ENCODE measurements at places on chromosomes 2 and 18. TPM values are rescaled to one million over a fixed set of nuclear protein-coding genes. Genes with fewer than 3 reads are reported as not detected.

CCDC102B gene
- total RNA-seq = 10.2 TPM

ANKRD53 gene
- 0.94 TPM for total RNA-seq

GRCh38 chr18:31595121-31595771 is 3.6 kb downstream of the TTR start:
- no peak overlapping the region for H3K4me3 ChIP-seq
- H3K36me3 ChIP-seq = no peaks in the 10 kb centered on the region
- no peaks in the 10 kb centered on the region for H3K27me3 ChIP-seq
- H3K27ac ChIP-seq = no peak overlapping the region
- DNase-seq = peak; percentile 46
- H3K4me1 ChIP-seq = no peaks in the 10 kb centered on the region

DNA sequence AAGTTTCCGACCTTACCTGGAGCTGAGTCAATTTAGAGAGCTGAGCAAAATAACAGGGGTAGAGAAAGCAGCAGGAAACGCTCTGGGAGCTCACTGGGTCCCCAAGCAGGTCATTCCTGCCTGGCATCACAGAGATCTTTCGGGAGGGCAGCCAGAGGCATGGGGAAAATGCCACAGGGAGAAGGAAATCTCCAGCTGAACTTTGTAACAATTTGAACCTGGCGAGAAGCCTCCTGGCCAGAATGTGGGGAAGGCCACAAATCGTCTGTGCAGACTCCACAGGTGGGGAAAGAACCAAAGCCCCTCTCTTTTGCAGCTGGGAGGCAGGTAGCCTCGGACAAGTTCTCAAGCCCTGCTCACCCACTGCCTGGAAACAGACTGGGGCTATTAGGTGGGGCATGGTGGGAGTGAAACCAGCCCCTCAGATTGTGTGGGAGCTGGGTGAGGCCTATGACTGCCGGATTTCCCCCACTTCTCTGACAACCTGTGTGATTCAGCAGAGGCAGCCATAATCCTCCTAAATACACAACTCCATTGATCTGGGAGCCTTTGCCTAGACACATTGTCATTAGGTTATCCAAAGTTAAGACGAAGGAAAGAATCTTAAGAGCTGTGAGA is 53.9 kb downstream of the INO80D start:
- no peak overlapping the region for H3K4me3 ChIP-seq
- H3K36me3 ChIP-seq = no peaks in the 10 kb centered on the region
- no peak overlapping the region for H3K27ac ChIP-seq
- H3K4me1 ChIP-seq = peaks cover 12% of the 10 kb centered on the region
- DNase-seq = no peak

GRCh38 chr18:27008575-27008974 is 143.1 kb upstream of the AQP4 start:
- H3K4me1 ChIP-seq = no peaks in the 10 kb centered on the region
- H3K27ac ChIP-seq = no peak overlapping the region
- no peak for DNase-seq
- H3K4me3 ChIP-seq = no peak overlapping the region
- no peaks in the 10 kb centered on the region for H3K36me3 ChIP-seq

- H3K27me3 ChIP-seq = no peaks in the 10 kb centered on the region
- DNase-seq = peak; percentile 15
- H3K27ac ChIP-seq = no peak overlapping the region
- H3K4me1 ChIP-seq = no peaks in the 10 kb centered on the region
- no peaks in the 10 kb centered on the region for H3K36me3 ChIP-seq
- no peak overlapping the region for H3K4me3 ChIP-seq
These were observed 186.6 kb downstream of the PID1 start for GRCh38 chr2:229084447-229084846.

- peaks cover 17% of the 10 kb centered on the region for H3K4me1 ChIP-seq
- H3K4me3 ChIP-seq = no peak overlapping the region
- peak overlapping the region; percentile 59 for H3K27ac ChIP-seq
- no peaks in the 10 kb centered on the region for H3K36me3 ChIP-seq
These were observed 359.9 kb upstream of the SLC14A2 start for GRCh38 chr18:45255197-45255890.

DNA sequence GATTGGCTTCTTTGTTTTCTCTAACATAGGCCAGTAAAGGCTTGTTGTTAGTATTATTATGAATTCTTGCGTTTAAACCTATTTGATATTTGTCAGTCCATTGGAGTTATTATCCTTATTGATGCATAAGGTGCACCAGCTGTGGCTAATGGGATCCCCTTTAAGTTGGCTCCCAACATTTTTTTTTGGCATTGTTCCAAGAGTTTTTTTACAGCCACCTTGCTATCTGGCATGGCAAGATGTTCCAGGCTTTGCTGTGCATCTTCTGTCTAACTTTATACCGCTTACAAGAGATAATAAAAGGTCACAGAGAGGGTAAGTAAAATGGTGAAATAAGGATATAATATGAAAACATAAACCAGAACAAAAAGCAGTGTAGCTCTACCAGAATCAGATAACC is 157.5 kb upstream of the TACR1 start:
- no peaks in the 10 kb centered on the region for H3K27me3 ChIP-seq
- DNase-seq = no peak
- H3K4me1 ChIP-seq = no peaks in the 10 kb centered on the region
- no peak overlapping the region for H3K4me3 ChIP-seq

GRCh38 chr2:95030496-95030895 is 5.0 kb downstream of the MAL start:
- H3K27ac ChIP-seq = no peak overlapping the region
- DNase-seq = no peak
- H3K4me3 ChIP-seq = no peak overlapping the region
- peaks cover 35% of the 10 kb centered on the region for H3K27me3 ChIP-seq

DNA sequence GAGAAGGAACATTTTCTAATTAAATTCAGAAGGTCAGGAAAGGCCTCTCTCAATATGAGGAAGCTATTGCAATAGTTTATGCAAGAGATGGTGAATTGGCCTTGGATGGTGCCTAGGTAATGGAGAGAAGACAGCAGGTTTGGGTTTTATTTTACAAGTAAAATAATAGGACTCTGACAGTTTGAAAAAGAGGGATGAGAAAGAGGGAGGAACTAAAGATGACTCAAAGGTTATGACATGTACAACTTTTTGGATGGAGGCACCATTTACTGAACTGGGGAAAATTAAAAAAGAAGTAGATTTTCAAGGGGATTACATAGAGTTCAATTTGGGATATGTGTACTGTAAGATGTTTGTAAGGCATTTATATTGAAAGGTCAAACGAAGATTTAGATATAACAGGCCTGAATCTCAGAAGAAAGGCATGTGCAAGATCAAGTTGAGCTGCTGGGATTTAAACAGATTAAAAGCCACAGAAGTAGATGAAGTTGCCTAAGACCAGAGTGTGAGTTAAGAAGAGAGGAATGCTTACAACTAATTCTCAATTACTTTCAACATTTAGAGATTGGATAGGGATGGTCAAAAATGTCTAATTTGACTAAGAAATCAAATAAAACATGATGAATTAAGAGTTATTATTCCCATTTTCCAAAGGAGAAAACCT is 12.3 kb upstream of the ASNSD1 start:
- no peak overlapping the region for H3K27ac ChIP-seq
- H3K4me3 ChIP-seq = no peak overlapping the region
- H3K4me1 ChIP-seq = no peaks in the 10 kb centered on the region
- no peaks in the 10 kb centered on the region for H3K27me3 ChIP-seq
- no peaks in the 10 kb centered on the region for H3K36me3 ChIP-seq

GRCh38 chr2:46382331-46383112 is 85.3 kb downstream of the EPAS1 start:
- no peak overlapping the region for H3K27ac ChIP-seq
- no peak overlapping the region for H3K4me3 ChIP-seq
- DNase-seq = no peak
- no peaks in the 10 kb centered on the region for H3K4me1 ChIP-seq

DNA sequence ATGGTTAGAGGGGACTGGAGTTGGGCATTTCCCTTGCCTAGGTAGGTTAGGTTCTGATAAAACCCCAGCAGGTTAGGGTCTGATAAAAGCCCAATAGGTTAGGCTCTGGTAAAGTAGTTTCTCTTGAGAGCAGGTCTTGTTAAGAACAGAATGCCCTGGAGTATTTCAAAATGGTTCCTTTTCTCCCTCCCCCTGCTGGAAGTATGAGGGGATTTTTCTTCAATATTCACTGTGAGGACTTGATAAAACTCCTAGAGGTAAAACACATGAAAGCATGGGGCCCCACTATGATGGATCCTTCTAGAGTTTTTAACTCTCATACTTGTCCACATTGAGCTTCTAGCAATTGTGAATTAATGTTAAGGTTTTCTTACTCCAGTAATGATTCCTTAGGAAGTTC is 27.6 kb downstream of the ANKAR start:
- H3K4me1 ChIP-seq = no peaks in the 10 kb centered on the region
- H3K27ac ChIP-seq = no peak overlapping the region
- no peak overlapping the region for H3K4me3 ChIP-seq
- H3K27me3 ChIP-seq = no peaks in the 10 kb centered on the region
- H3K36me3 ChIP-seq = no peaks in the 10 kb centered on the region

GRCh38 chr2:184735611-184736010 is 137.3 kb downstream of the ZNF804A start:
- H3K36me3 ChIP-seq = no peaks in the 10 kb centered on the region
- H3K27ac ChIP-seq = no peak overlapping the region
- no peaks in the 10 kb centered on the region for H3K27me3 ChIP-seq
- no peak overlapping the region for H3K4me3 ChIP-seq
- no peaks in the 10 kb centered on the region for H3K4me1 ChIP-seq
- DNase-seq = peak; percentile 40

- no peak for DNase-seq
- peaks cover 2% of the 10 kb centered on the region for H3K27me3 ChIP-seq
- no peaks in the 10 kb centered on the region for H3K4me1 ChIP-seq
- no peak overlapping the region for H3K27ac ChIP-seq
- H3K36me3 ChIP-seq = no peaks in the 10 kb centered on the region
These were observed 19.3 kb upstream of the ACKR3 start for GRCh38 chr2:236550290-236550689.

- H3K27ac ChIP-seq = no peak overlapping the region
- H3K27me3 ChIP-seq = no peaks in the 10 kb centered on the region
- no peak overlapping the region for H3K4me3 ChIP-seq
- no peak for DNase-seq
These were observed 273.3 kb downstream of the PTPRM start for GRCh38 chr18:7840411-7840810.
